Nephron progenitor cell (in vitro differentiated cells): ENCODE measurements at places on chromosomes 2 and 18.

DNA sequence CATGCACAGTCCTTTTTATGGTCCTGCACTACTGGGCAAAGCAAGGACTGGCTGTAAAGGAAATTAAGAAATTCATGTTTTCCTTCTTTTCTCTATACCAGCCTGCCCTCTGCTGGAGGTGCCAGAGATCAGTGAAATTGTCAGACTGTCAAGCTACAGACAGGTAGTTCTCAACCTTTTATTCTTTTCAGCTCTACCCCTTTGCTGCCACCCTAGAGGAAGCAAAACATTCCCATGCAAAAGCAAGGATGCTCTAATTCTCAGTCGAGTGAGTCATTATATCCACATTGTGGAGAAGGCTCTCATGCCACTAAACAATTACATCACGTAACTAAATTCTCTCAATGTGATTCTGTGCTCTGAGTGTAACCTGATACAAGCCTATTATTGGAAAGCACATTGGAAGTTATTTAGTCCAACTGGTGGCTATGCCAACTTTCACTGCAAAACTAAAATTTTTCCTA, 25.0 kb upstream of the RAPGEF4 start:
- H3K4me1 ChIP-seq = no peaks in the 10 kb centered on the region
- peak; percentile 27 for DNase-seq
- peaks cover 10% of the 10 kb centered on the region for H3K27me3 ChIP-seq
- no peaks in the 10 kb centered on the region for H3K36me3 ChIP-seq
- no peak overlapping the region for H3K27ac ChIP-seq

DNA sequence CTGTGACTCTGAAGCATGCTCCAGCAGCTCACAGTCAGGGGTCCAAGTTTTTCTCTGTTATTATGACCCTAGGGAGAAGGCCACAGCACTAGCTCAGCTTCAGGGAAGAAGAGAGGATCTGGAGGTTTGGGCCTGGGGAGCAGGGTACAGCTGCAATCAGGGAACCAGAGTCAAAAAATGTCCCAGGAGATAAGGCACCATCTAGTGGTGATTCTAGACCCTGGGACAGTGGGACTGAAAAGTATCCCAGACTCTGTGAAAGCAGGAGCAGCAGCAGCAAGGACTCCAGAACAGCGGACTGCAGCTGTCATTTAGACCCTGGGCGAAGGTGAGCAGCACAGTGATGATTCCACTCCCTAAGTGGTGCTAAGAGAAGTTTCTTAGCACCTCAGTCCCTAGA, 278.4 kb upstream of the DDX18 start:
- H3K27me3 ChIP-seq = no peaks in the 10 kb centered on the region
- H3K4me1 ChIP-seq = peaks cover 7% of the 10 kb centered on the region
- H3K36me3 ChIP-seq = peaks cover 40% of the 10 kb centered on the region
- H3K27ac ChIP-seq = no peak overlapping the region
- H3K4me3 ChIP-seq = no peak overlapping the region

- no peak overlapping the region for H3K4me3 ChIP-seq
- peaks cover 3% of the 10 kb centered on the region for H3K27me3 ChIP-seq
- peaks cover 15% of the 10 kb centered on the region for H3K4me1 ChIP-seq
- peak; percentile 36 for DNase-seq
- H3K27ac ChIP-seq = no peak overlapping the region
Measured at GRCh38 chr2:59182249-59182648, 941.1 kb upstream of the FANCL start.

GRCh38 chr2:8076448-8077342, 605.2 kb upstream of the ID2 start:
- no peaks in the 10 kb centered on the region for H3K36me3 ChIP-seq
- H3K4me1 ChIP-seq = no peaks in the 10 kb centered on the region
- no peak overlapping the region for H3K4me3 ChIP-seq
- peaks cover 5% of the 10 kb centered on the region for H3K27me3 ChIP-seq

DNA sequence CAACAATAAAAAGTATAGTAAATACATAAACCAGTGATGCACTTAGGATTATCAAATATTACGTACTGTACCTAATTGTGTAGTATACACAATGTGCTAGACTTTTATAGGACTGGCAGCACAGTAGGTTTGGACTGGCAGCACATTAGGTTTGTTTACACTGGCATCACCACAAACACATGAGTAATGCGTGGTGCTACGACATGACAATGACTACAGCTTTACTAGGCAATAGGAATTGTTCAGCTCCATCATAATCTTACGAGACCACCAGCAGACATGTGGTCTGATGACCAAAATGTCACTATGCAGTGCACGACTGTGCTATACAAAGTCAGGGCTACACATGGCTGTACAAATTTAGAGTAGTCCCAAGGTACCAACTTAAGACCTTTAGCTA, 2.3 kb downstream of the MBOAT2 start:
- no peak overlapping the region for H3K4me3 ChIP-seq
- peaks cover 53% of the 10 kb centered on the region for H3K4me1 ChIP-seq
- H3K36me3 ChIP-seq = peaks cover 7% of the 10 kb centered on the region
- H3K27me3 ChIP-seq = peaks cover 11% of the 10 kb centered on the region
- no peak overlapping the region for H3K27ac ChIP-seq

DNA sequence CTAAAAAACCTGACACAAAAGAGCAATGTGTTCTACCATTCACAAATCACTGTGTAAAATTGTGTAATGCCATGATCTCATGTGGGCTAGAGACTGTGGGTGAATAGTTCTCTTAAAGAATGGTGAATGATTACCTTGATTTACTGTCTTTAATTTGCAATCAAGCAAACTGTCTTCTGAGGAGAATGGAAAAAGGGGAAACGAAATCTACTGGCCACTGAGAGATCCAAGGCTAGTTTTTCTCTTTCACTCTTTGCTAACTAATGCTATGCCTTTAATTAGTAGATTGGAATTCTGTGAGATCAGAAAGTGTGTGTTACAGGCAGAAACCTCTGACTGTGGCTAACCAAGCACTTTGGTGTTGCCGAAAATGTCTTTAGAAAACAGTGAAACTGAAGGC, 422.7 kb downstream of the TGIF1 start:
- no peak overlapping the region for H3K4me3 ChIP-seq
- H3K36me3 ChIP-seq = no peaks in the 10 kb centered on the region

DNA sequence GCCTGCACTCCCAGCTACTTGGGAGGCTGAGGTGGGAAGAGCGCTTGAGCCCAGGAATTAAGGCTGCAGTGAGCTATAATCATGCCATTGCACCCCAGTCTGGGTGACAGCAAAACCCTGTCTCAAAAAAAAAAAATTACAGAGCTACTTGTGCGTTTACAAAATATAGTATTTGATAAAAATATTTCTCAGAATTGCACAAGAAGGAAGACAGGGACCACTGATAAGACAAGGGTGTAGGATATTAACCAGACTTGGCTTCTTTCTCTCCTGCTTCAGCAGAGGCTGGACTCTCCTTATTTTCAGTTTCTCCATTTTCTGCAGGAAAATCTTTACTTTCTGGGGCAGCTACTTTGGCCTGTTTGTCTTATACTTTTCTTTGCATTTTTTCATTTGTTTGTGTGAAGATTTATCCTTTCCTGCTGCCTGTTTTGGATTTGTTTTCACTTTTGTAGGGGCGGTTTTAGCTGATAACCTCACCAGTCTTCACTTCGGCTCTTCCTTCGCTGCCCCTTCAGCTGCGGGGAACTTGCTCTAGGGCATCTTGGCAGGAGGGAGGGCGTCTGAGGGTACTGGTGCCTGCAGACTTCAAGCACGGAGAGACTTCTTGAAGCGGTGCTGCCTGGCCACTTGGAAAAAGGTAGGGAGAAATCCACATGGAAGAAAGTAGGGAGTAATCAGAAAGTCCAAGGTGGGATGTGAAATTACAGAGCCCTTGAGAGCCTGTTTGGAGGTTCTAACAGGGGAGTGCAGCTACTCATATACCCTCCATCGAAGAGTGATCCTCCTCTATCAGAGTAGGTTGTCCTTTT, 14.9 kb upstream of the ZDBF2 start:
- DNase-seq = no peak
- H3K27me3 ChIP-seq = peaks cover 32% of the 10 kb centered on the region
- H3K4me3 ChIP-seq = no peak overlapping the region
- H3K27ac ChIP-seq = no peak overlapping the region

DNA sequence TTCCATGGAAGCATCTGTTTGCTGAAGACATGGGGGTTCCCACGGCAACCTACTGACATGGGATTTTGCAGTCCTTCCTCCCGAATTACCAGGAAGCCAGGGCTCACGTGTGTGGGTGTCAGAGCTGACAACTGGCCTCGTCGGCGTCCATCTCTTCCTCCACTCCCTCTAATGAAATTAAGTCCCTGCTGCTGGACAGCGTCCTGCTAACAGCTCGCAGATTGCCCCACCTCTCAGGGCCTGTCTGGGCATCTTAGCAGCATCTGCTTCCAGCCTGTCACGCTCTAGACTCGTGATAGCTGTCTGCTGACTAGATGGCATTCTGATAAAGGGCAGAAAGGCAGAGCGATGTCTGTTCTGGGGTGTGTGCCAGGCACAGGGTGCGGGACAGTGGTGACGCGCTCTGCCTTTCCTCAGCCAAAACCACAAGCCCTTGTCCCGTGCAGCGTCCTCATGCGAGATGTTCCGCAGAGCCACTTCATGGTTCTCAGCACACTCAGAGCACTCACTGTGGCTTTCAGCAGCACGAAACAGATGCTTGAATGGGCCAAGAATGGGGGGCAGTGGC, 161.1 kb downstream of the ARL4C start:
- H3K27me3 ChIP-seq = peaks cover 9% of the 10 kb centered on the region
- DNase-seq = peak; percentile 43
- peak overlapping the region; percentile 89 for H3K27ac ChIP-seq
- no peak overlapping the region for H3K4me3 ChIP-seq
- peaks cover 5% of the 10 kb centered on the region for H3K36me3 ChIP-seq
- H3K4me1 ChIP-seq = peaks cover 56% of the 10 kb centered on the region

DNA sequence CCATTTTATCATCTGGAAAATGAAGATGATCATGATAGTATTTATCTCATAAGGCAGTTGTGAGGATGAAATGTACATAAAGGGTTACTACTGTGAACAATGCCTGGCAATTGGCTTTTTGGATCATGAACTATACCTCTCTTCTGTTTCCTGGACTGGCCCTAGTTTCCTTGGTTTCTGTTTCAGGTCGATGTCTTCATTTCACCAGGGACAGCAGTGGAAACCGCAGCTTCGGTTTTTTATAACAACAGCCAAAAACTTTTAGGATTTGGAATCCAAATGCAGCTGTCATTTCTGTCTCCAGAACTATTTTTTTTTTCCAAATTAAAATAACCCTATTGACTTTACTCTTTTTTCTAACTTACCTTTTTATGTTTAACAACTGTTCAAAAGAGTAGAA, 425.1 kb downstream of the RND3 start:
- no peaks in the 10 kb centered on the region for H3K36me3 ChIP-seq
- peaks cover 3% of the 10 kb centered on the region for H3K27me3 ChIP-seq
- no peak overlapping the region for H3K4me3 ChIP-seq
- no peak for DNase-seq

DNA sequence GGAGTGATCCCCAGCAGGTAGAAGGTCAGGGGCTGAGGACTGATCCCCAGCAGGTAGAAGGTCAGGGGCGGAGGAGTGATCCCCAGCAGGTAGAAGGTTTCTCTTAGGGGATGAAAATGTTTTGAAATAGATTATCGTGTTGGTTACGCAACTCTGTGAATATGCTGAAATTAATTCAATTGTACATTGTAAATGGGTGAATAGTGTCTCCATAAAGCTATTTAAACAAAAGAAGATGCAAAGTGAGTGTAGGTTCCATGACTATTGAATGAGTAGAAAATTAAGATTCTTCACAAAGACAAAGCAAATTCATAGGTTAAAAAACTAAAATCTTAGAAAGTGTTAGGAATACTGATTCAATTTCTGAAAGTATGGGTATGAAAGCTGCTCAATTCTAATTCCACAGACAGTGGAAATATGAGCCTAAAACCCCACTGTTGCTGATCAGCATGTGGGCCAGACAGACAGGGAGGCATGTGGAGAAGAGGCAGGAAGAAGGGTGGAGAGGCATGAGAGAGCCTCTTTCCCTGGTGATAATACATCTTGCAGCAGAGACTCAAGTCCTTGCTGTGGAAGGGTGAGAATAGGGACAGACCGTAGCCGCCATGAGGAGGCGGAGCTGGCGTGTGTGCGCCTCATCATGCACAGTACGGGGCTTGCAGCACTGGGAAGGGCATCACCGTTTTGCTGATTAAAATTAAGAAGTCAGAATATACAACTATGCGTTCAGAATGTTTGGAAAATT, 85.9 kb upstream of the NFATC1 start:
- no peaks in the 10 kb centered on the region for H3K27me3 ChIP-seq
- no peak for DNase-seq
- H3K4me1 ChIP-seq = no peaks in the 10 kb centered on the region
- peaks cover 45% of the 10 kb centered on the region for H3K36me3 ChIP-seq
- H3K27ac ChIP-seq = peak overlapping the region; percentile 5
- H3K4me3 ChIP-seq = no peak overlapping the region

- DNase-seq = no peak
- H3K27ac ChIP-seq = no peak overlapping the region
- peaks cover 59% of the 10 kb centered on the region for H3K27me3 ChIP-seq
Measured at GRCh38 chr2:120251880-120252224, 800 bp upstream of the RALB start.

DNA sequence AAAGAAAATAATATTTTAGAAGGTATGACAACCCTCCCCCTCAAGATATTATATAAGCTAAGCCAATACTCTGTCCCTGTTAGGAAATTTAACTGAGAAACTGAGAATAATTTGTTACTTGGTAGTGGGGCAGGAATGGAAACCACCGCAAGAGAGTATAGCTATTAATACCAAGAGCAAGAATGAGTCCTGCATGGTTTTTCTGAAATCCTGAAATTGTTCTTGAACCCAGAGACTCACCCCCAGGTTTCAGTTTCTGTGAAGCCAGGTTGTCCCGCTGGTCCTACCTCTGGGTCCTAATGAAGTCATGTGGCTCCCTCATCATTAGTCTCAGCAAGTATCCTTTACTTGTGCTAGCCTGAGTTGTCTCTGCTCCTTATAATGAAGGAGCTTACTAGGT, 671.0 kb upstream of the ACVR2A start:
- no peak overlapping the region for H3K4me3 ChIP-seq
- no peak overlapping the region for H3K27ac ChIP-seq
- H3K4me1 ChIP-seq = no peaks in the 10 kb centered on the region
- no peaks in the 10 kb centered on the region for H3K36me3 ChIP-seq
